ENCODE measurements at places on chromosomes 3 and 15.

GRCh38 chr15:96553006-96553405, 222.5 kb downstream of the NR2F2 start:
- DNase-seq, result no peak

GRCh38 chr3:13566453-13566748, 17.5 kb downstream of the FBLN2 start:
- DNase-seq, result no peak

- DNase-seq, result no peak
Observed at GRCh38 chr15:74278207-74278606, 42.1 kb downstream of the CCDC33 start.

GRCh38 chr3:94433811-94434210, 370.9 kb downstream of the NSUN3 start:
- no peak for DNase-seq

GRCh38 chr3:31762888-31763351, 218.1 kb downstream of the OSBPL10 start:
- no peak for DNase-seq

DNA sequence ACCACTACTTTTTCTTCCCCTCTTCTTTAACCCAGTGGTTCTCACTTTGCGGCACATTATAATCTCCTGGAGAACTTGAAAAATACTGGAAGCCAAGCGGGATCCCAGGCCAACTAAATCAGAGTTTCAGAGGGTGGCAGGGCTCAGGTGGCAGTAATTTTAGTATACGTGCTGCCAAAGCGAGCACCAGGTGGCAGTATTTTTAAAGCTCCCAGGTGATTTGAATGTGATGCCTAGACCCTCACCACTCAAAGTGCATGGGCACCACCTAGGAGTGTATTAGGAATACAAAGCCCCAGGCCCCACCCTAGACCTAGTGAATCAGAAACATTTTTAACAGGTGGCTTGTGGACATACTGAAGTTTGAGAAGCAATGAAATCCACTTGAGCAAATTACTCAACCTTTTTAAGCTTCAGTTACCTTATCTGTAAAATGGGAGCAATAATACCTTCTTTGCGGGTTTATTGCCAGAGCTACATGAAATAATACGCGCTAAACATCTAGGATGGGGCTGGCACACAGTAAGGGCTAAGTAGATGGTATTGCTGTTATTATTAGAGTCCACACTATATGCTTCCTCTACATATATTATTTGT, 8.3 kb downstream of the B3GALNT1 start:
- peak; percentile 20 for DNase-seq

DNA sequence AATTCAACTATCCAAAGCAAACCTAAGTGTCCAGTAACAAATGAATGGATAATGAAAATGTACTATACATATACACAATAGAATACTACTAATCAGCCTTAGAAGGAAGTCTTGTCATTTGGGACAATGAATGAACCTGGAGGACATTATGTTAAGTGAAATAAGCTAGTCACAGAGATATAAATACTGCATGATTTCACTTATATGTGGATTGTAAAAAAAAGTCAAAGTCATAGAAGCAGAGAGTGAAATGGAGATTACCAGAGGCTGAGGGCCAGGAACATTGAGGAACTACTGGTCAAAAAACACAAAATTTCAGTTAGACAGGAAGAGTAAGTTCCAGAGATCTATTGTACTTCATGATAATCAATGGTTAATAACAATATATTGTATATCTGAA, 33.6 kb downstream of the MYO5A start:
- DNase-seq, result no peak

DNA sequence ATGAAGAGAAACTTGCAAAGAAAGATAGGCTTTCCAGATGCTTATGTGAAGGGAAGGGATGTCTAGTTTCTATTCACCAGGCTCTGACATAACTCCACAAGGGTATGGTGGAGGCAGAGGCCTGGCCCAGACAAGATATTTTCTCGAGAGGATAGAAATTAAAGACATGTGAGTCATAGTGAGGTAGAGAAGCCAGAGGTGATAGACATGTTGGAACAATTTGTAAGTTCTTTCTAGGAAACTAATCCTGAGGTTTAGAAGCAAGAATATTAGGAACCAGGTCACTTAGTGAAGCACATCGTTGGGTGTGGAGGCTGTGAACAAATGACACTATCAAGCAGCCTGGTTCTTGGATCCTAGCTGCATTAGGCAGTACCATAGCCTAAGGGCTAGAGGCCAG, 176.9 kb downstream of the BBX start:
- DNase-seq, result no peak

DNA sequence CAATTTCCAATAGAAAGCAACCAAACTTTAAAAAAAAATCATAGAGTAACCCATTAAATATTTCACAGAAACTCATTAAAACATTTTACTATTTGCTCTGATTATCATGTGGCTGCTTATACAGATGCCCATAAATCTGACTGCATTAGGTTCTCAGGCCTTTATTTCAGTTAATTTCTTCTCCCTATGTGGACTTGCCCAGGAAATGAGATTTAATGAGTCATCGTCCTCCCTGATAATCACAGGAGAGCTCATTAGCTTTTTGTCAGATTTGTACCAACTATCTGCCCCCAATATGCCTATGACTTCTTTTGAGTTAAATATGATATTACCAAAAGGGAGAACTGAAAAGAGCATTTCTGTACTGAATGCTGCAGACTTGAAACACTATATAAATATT, 168.0 kb downstream of the FOXB1 start:
- DNase-seq, result no peak

- no peak for DNase-seq
Observed at GRCh38 chr3:124635169-124635539, 95.1 kb upstream of the UMPS start.

GRCh38 chr3:158105710-158106253, 438 bp downstream of the SHOX2 start:
- peak; percentile 31 for DNase-seq

DNA sequence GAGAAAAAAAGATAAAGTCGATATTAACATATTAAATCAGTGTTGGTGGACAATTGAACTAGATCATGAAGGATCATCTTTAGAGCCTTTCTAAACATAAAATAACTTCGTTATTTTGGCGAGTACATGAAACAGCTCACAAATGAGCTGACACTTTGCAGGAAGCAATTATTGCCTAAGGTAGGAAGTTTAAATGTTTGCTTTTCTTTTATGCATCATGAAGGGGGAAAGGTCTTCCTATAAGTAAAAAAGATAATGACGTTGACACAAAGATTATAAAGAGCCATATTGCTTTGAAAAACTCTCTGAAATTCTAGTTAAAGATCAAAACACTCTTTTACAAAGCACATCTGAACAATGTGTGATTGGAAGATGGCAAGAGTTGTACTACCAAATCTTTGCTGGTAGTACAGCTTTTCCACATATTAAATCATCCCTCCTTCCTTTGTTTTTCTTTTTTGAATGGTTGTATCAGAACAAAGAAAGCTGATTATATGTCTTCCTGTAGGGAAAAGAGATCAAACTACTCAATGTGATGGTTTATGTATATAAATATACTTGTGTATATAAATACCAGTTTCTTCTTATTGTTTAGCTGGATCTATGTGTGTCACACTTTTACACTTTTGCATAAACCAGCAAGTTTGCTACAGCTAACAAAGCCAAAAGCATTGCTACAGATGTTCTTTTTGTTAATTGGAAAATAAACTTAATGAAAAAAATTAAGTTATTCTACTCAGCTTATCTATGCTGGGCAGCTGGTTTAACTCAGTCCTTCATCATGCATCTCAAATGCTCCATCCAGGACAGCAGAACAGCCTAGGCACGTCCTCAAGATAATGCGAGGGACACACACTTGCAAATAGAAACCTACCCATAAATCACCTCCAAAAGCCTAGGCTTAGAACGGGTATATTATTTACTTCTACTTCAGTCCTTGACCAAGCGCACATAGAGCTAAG, 850.8 kb upstream of the ROBO1 start:
- no peak for DNase-seq

- peak; percentile 35 for DNase-seq
Observed at GRCh38 chr15:38461066-38461833, 7.3 kb downstream of the FAM98B start.

DNA sequence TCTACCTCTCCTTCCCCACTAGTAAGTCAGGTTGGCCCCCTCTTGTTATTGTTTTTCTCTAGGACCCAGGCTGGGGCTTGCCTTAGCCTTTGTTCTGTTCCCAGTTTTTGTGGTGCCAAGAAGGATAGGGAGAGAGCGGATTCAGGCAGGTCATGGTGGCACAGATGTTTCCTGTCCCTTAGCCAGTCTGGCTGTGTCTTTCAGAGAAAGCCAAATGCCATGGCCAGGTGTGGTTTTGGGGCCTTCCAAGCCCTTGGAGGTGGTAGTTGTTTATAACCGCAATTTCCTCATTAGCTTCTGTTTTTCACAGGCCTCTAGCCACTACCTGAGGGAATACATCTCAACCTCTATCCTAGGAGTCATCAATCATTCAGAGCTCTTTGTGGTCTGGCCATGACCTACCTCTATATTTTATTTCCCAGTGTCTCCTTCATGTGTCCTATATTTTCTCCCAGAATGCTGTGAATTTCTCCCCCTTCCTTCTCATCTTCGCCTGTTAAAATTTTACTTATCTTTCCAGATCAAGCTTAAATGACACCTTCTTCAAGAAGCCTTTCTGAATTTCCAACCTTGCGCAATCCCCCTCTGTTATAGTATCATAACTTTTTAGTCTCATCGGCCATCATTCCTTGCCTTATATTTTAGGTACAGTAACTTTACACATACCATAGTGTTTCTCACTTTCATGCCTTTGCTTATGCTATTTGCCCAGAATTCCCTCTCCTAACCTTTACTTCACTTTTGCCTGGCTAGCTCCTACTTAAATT, 38.2 kb downstream of the TIMP4 start:
- no peak for DNase-seq

GRCh38 chr3:195143221-195143620, 127.7 kb downstream of the XXYLT1 start:
- DNase-seq, result no peak

DNA sequence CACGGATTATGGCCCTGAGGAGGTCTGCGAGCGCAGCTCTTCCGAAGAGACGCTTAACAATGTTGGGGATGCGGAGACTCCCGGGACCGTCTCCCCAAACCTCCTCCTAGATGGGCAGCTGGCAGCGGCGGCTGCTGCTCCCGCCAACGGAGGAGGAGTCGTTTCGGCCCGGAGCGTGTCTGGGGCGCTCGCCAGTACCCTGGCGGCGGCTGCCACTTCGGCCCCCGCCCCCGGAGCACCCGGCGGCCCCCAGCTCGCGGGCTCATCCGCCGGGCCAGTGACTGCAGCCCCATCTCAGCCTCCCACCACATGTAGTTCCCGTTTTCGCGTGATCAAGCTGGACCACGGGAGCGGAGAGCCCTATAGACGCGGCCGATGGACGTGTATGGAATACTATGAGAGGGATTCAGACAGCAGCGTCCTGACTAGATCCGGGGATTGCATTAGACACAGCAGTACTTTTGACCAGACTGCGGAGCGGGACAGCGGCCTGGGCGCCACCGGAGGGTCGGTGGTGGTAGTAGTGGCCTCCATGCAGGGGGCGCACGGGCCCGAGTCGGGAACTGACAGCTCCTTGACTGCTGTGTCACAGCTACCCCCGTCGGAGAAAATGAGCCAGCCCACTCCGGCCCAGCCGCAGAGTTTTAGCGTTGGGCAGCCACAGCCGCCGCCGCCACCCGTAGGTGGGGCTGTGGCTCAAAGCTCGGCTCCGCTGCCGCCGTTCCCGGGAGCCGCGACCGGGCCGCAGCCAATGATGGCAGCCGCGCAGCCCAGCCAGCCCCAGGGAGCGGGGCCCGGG, 1.6 kb downstream of the TSC22D2 start:
- DNase-seq, result peak; percentile 77

- DNase-seq, result no peak
Observed at GRCh38 chr3:49702672-49703071, 13.3 kb downstream of the RNF123 start.

GRCh38 chr3:141057946-141058800, 7.0 kb downstream of the SPSB4 start:
- no peak for DNase-seq

GRCh38 chr3:13598926-13599886, 50.3 kb downstream of the FBLN2 start:
- no peak for DNase-seq

- peak; percentile 66 for DNase-seq
Observed at GRCh38 chr3:49013738-49014660, 4.4 kb downstream of the DALRD3 start.

DNA sequence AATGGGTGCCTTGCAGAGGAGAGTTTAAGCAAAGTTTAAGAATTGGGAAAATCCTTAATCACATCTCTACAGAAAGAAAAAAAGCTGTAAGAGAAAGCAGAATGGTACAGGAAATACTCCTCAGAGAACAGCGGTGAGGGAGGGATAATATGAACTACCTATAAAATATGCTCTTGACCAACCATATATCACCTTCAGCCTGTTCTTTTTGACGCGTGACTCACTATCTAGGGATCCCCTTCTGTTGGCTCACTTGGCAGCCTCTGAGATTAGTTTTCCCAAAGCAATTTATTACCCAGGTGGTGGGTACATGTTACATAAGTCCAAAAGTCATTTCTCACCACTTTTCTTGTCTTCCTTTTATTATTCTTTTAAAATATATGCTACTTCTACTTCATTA, 97.7 kb downstream of the CNTN6 start:
- DNase-seq, result no peak

GRCh38 chr3:162721736-162722135, 1225.1 kb downstream of the OTOL1 start:
- no peak for DNase-seq

Data from activated CD4-positive, alpha-beta T cell treated with anti-CD3 and anti-CD28 coated beads, Interleukin-2, Interleukin-6, amounts not matched to agents 100 ng/mL and 50 ng/mL, durations not matched to agents 16 hours and 8 hours (primary cell).